ENCODE measurements at places on chromosomes 2 and 18.
A peak's percentile ranks its signal among the peaks of the same experiment; 100 is the strongest.

DNA sequence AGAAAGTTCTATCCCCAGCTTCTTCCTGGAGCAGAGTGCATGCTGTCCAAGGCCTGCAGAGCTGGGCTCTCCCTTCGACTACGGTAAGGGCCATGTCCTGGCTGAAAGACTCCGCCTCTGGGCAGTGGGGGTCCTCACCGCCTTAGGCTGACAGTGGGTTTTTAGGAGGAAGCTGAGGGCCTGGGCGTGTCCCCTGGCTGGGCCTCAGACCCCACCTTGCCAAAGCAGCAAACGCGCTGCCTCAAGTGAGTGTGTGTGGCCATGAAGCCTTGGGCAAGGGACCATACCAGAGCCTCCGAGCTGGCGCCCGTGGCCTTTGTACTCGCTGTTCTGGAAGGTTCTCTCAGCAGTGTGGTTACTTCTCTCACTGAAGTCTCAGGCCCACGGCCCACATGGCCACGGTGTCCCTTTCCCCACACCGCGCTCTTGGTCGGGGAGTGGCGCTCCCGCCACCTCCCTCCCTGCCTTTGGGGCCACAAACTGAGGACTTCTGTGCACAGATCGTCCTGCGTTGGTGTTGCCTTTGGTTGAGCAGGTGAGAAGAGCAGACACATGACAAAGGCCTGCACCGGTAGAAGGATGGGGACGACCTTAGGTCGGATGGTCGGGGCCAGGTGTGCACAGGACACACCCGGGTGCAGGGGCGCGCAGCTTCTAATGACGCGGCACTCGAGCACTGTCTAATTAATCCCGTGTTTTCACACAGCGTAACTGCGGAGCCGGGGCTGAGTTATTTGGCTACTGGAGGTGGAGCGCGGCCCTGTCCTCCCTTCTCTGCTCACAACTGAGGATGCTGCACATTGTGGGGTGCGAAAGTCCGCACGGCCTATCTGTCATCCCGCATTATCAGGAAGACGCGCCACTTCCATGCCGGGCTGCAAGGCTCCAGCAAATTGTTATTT lies 121.6 kb downstream of the PTGR3 start:
- peak; percentile 47 for DNase-seq

DNA sequence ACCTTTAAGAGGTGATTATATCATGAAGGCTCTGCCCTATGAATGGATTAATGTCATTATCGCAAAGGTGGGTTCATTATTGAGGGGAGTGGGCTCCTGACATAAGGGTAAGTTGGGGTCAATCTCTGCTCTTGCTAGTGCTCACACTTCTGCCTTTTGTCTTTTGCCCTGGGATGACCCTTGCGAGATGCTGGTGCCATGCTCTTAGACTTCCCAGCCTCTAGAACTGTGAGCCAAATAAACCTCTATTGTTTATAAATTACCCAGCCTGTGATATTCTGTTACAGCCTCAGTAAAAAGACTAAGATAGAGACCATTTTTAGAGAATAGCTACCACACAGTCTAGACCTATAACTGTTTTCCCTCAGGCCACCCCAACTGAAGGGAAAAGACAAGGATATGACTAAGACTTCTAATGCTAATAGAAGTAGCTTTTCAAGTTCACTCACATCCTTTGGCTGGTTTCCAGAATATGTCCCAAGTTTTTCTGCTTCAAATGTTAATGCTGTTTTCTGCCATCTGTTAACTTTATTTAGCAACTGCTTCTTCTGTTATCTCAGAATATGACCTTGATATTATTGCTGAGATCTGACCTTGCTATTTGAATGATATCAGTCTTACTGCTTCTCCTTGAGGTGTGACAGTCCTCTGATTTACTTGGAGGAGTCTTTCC lies 65.1 kb upstream of the STAM2 start:
- no peak for DNase-seq

GRCh38 chr2:36404318-36404717 lies 48.7 kb downstream of the CRIM1 start:
- DNase-seq: no peak

GRCh38 chr2:128404709-128405466 lies 86.2 kb upstream of the HS6ST1 start:
- peak; percentile 55 for DNase-seq

DNA sequence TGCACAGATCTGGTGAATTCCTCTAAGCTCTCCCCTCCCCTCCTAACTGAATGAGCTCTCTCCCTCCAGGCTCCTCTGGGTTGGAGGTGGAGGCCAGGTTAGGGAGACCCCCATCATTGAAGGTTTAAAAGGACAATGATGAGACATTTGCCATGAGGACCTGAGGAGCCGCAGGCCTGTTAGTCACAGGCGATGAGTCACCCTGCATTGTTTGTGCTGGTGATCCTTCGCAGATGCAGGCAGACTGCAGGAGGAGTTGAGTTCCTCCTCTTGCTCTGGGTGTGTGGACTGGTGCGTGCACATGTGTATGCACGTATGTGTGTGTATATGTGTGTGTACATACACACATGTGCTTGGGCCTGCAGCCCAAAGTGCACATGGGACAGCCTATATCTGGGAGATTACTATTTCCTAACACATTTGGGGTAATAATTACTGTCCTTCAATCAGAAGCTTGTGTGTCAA lies 42.0 kb downstream of the MCFD2 start:
- no peak for DNase-seq

GRCh38 chr2:231512222-231512621 lies 18.0 kb downstream of the NMUR1 start:
- DNase-seq: peak; percentile 70

GRCh38 chr2:65845442-65846182 lies 413.2 kb upstream of the SPRED2 start:
- DNase-seq: no peak

All from coronary artery (tissue), 2 donors.